ENCODE measurements at places on chromosomes 4 and X.

DNA sequence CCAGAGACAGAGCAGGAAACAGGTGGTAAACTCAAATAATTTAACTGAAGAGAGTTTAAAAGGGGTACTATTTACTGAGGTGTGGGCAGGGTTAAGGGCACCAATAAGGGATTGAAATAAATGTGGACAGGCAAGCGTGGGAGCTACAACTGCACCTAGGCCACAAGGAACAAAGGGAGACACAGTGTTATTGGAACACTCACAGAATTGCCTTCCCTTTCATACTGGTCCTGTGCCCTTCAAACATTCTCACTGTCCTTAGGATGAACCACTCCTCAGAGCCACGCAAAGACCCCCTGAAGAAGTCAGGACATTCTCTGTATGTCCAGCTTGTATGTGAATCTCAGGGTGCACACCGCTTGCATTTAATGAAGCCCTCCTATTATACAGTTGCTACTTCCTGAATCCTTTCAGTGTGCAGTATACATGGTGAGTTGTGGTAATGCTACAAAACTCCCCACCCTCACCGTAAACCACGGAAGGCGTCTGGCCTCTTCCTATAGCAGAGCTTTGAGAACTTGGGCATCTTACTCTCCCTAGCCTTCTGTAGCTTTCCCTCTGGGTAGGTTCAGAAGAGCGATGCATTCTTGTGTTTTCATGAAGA lies 9.6 kb upstream of the MRPL1 start:
- peak; percentile 83 for DNase-seq

DNA sequence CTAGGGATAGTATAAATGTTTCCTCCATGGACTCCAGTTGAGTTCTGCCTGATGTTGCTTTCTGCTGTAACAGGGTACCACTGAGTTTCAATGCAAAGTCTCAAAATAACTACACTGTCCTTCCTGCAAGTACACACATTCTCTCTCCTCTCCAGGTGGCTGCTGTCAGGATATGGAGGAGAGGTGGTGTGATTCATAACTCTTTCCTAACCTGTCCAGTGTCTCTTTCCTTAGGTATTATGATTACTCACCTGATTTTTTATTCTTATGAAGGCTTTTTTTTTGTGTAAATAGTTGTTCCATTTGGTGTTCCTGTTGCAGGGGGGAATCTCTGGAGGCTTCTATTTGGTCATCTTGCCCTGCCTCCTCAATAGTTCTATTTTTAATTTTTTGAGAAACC lies 39.8 kb upstream of the POF1B start:
- DNase-seq = no peak

GRCh38 chr4:6345866-6346265 lies 76.2 kb downstream of the WFS1 start:
- DNase-seq = no peak

- DNase-seq = no peak
Observed at GRCh38 chr4:52103319-52103718, 52.2 kb downstream of the SPATA18 start.

DNA sequence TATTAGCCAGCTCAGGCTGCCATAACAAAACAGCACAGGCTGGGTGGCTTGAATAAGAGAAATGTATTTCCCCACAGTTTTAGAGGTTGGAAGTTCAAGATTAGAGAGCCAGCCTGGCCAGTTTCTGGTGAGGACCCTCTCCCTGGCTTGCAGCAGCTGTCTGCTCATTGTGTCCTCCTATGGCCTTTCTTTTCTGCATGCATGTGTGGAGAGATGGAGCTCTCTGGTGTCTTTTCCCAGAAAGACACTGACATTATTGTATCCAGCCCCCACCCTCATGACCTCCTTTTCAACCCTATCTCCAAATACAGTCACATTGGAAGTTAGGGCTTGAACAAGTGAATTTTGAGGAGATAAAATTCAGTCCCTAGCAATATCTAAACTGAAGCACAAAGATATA lies 263.8 kb upstream of the PABPC4L start:
- DNase-seq = no peak
